8988T (cell line): ENCODE measurements at places on chromosomes 7 and 10.

GRCh38 chr7:55092186-55092974 lies 73.6 kb downstream of the EGFR start:
- no peak for DNase-seq

DNA sequence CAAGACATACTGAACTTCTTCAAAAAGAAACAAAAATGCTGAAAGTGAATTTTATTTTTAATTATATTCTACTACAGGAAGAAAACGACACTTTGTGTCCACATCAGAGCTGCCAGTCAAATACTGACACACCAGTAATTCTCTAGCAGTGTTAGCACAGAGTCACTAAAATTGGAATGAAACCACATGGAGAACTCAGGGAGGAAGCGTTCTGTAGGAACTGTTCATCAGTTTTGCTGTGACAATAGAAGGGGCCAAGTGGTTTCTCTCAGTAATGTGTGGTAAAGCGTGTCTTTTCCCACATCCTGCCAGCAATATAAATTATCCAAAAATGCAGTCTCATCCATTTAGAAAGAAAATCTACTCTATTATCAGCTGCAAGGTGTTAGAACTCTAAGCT lies 683.3 kb downstream of the GRM8 start:
- DNase-seq, result no peak

- DNase-seq, result no peak
Measured at GRCh38 chr10:88478256-88478655, 104.9 kb downstream of the RNLS start.

DNA sequence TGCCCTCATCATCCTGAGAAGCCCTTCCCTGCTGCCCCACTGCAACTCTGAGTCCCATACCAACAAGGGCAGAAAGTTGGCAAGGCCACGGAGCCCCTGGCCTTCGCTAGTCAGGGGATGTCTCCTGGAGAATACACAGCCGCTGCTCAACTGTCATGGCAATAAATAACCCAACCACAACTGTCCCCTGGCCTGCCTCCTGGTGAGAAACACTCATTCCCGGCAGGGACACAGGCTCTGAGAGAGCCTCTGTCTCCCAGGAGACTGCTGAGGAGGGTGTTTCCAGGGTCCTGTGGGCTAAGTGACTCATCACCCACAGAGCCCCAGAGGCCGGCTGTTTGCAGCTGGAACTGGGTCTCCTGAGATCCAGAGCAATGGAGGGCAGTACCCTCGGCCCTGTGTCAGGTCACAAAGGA lies 354.1 kb downstream of the TNS3 start:
- no peak for DNase-seq

DNA sequence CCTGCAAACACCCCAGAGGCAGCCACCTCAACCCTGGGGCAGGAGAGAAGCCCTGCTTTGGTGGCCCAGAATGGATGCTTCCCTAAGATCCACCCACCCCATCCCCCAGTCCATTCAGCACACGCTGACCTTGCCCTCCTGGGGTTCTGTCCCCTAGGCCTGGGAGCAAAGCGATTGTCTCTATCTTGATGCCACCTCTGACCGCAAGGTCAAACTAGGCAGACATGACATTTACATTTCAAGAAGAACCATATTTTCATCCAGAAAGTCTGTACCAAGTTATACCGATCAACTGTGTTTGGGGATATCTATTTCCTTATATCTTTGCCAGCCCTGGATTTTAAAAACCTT lies 23.0 kb downstream of the MAT1A start:
- DNase-seq, result no peak

GRCh38 chr10:99372546-99373271 lies 43.6 kb downstream of the CNNM1 start:
- DNase-seq, result no peak

GRCh38 chr7:22579961-22580360 lies 80.0 kb upstream of the STEAP1B start:
- DNase-seq, result no peak

DNA sequence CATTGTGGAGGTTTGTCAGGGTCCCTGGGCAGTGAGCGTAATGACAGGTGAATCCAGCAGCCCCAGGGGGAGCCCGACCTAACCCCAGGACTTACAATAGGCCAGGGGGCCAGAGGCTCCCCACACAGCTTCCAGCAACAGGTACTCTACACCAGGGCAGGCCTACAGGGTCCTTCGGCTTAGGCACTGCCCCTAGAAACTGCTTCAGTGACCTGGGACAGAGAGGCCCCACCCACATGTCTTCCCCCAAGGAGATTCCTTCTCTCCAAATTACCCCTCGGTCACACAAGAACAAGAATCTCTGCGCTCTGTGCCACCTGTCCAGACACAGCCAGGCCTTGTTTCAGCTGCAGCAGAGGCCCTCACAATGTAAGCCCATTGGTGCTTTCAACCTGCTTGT lies 24.4 kb downstream of the SKIDA1 start:
- no peak for DNase-seq

- no peak for DNase-seq
Measured at GRCh38 chr7:50209461-50210135, 94.9 kb upstream of the IKZF1 start.
